ENCODE measurements at places on chromosomes 16 and 17.

DNA sequence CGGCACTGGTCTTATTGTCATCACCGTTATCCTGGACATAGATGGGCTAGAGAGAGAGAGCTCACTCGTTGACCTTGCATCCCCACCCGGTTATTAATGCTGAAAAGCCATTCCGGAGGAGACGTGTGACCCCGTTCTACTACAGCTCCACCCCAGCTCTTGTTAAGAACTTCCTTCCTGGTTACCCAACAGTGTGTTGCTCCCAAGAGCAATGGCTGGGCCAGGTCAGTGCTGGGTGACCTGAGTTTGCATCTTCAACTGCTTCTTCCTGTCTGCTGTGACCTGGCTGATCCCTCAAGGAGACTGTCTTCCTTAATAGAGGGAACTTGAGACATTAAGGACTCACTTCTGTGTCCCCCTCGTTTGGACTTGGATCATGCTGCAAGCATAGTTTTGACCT lies 96.1 kb upstream of the SDK2 start:
- DNase-seq: no peak

GRCh38 chr17:77315551-77316190 lies 174.9 kb downstream of the SEC14L1 start:
- DNase-seq: no peak

- peak; percentile 29 for DNase-seq
These were observed 345 bp downstream of the EMC8 start for GRCh38 chr16:85798901-85799496.

DNA sequence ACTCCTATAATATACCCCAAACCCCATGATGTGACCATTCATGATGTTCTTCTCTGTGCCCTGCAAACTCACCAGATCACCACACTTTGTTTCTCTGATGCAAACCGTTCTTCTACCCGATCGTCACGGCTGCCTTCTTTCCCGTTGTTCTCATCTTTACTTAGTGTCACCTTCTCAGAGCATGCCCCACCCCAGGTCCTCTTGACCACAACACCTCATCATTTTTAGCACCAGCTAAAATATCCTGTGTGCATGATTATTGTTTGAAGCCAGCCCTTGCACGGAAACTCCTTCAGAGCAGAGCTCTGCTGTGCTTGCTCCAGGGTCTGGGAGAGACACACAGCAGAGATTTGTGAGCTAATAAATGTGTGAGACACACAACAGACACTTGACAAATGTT lies 38.9 kb upstream of the CREBBP start:
- DNase-seq: no peak

GRCh38 chr17:3602499-3602898 lies 6.7 kb downstream of the TRPV1 start:
- DNase-seq: no peak

DNA sequence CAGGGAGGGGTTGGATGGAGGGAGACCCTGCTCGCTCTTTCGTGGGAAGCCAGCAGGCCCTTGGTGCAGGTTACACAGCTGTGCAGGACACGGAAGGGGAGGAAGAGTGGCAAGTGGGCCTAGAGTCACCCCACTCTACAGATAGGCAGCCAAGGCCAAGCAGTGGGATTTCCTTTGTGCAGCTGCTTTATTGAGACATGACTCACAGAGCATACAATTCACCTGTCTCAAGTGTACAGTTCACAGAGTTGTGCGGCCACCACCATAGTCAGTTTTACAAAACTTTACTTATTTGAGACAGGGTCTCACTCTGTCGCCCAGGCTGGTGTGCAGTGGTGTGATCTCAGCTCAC lies 91.2 kb upstream of the CIBAR2 start:
- no peak for DNase-seq

DNA sequence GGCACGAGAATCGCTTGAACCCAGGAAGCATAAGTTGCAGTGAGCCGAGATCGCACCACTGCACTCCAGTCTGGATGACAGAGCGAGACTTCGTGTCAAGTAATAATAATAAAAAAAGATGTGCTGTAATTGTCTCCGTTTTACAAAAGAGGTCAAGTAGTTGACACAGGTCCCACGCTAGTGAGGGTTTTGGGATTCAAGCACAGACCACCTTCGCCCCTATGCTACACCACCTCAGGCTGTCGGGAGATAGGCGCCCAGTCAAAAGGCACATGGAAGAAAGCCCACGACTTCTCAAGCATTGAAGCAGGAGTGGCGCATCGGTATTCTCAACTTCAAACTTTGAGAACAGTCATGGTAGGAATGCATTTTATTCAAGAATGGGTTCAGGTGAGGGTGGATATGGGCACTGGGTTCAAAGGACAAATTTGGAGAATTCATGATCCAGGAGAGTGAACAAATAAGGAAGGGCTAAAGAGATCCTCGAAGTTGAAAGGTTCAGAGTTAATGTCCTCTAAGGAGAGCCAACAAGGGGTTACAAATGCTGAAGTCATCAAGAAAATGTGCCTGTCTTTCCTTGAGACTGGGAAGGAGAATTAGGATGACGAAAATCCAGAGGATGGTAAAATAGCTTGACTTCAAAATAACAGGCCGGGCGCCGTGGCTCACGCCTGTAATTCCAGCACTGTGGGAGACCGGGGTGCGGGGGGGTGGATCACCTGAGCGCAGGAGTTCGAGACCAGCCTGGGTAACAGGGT lies 1.4 kb upstream of the AMZ2 start:
- no peak for DNase-seq

DNA sequence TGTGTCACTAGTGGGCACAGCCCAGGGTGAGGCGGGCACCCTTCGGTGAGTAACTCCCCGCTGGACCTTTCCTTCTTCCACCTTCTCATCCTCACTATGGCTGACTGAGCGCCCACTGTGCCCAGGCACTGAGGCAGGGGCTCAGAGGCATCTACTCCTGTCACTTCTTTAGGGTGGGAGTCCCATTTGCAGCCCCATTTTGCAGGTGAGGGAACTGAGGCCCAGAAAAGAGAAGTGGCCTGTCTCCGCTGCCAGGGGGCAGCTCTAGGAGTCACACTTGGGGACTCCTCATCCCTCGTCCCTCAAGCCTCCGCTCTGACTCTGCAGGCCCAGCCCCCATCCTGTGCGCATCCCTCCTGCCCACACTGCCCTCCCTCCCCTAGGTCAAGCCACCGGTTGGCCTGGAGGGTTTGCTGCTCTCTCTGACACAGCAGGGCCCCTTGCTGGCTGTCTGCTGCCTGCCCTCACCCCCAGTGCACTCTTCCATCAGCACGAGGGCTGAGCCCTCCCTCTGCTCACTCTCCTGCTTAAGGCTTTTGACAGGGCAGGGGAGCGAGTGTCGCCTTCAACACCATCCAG lies 62.4 kb downstream of the CNGB1 start:
- no peak for DNase-seq

DNA sequence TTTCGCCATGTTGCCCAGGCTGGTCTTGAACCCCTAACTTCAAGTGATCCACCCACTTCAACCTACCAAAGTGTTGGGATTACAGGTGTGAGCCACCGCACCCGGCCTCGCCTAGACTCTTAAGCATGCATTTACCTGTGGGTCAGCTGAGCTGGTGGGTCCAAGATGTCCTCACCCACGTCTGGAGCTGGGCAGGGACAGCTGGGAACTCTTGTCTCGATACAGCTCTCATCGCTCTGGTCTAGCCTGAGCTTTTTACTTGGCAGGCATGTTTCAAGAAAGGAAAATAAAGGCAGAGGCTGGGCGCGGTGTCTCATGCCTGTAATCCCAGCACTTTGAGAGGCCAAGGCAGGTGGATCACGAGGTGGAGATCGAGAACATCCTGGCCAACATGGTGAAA lies 56.9 kb upstream of the PHOSPHO1 start:
- DNase-seq: no peak

GRCh38 chr17:77735081-77735565 lies 223.4 kb upstream of the TNRC6C start:
- no peak for DNase-seq

DNA sequence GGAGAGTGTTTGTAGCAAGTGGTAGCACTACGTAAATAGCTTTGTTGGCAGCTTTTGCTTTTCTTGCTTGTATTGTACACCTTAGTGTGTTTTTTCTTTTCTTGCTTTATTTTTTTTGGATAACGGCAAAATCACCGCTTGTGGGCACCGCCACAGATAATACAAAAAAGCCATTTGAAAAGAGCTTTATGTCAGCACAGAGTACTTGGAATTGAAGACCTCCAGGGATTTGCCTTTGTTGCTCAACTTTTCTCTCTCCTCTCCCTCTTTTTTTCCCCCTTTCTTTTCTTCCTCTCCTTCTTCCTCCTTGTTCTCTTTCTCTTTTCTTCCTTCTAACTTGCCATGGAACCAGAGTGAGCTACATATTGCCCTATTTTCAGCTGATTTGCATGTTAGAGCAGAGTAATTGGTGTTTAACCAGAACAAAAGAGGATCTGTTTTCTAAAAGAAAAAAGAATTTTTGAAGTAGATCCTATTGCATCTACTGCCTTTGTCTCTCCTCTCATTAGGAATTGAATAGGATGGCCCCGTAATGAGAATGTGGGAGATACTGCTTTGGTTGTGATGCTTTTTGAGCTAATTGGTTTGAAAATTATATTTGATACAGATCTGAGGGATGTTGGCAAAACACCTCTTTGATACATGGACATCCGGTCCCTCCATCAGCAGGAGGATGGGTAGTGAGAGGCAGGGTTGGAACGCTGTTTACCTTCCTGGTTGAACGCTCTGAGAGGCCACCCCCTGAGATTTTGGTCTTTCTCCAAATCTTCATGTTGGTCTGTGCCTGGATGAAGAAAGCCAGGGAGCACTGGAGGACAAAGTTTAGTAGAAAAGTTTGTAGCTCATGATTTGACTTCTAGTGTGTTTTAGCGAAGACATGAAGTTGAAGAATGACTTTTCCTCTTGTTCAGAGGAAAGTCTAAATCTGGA lies 85.6 kb downstream of the MSI2 start:
- DNase-seq: no peak

DNA sequence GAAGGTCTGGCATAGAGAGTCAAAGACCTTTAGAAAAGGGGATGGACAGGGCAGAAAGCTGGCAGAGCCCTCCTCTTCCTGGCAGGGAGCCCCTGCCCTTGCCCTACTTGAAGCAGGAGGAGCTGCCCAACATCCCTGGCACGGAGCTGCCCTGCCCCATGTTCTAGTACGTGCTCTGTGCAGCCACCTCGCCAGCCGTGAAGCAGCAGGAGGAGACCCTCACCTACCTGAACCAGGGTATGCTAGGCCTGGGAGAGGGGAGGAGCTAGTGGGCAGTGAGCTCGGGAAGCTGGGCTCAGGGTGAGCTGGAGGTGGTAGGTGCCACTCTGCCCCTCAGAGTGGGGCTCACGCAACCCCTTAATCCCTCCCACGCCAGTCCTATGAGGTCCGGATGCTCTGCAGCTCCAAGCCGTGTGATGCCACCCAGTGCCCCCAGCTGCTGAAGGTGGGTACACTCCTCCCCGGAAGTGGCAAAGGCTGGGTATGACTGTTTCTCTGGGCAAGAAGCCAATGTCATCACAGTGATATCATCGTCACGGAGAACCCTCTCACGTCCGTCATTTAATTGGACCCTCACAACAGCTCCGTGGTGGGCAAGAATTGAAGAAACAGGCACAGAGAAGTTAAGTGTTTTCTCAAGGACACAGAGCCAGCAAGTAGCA lies 12.7 kb upstream of the STAC2 start:
- DNase-seq: no peak

DNA sequence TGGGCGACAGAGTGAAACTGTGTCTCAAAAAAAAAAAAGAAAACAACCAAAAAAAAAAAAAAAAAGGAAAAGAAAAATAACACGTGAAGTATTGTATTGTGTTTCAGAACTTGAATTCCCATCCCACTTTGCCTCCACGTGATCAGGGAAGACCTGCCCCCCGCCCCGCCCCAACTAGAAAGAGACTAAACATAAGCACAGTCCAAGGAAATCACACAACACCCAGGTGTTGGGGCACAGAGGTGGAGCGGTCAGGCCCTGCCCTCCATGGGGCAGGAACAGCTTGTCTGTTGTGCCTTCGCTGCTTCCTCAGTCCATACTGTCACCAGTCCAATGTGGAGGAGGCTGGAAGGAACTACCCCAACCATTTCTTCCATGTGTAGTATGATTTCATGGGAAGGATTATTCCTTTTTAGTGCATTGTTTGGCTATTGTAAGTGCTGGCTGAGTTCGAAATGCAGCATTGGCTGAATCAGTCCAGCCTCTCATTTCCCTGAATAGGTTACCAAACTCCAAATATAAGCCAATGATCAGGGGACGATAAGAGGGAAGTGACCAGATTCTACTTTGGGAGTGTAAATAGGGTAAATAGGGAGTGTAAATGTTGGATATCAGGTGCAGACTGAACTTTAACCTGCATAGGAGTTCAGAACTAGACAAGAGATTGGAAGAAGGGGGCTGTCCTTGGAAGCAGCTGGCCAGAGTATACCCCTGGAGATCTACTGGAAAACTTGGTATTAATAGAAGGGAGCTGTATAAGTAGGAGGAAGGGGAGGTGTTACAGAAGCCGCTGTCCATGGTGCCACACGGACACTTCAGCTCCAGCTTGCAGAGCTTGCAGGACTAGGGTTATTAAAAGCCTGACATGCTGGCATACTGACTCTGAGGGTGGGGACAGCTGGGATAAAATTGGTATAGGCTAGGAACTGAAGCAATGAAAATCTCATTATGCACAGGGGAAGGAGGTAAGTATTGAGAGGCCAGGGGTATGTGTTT lies 50.7 kb downstream of the TANGO6 start:
- DNase-seq: peak; percentile 51

GRCh38 chr17:37233036-37233435 lies 142.7 kb upstream of the C17orf78 start:
- DNase-seq: no peak

DNA sequence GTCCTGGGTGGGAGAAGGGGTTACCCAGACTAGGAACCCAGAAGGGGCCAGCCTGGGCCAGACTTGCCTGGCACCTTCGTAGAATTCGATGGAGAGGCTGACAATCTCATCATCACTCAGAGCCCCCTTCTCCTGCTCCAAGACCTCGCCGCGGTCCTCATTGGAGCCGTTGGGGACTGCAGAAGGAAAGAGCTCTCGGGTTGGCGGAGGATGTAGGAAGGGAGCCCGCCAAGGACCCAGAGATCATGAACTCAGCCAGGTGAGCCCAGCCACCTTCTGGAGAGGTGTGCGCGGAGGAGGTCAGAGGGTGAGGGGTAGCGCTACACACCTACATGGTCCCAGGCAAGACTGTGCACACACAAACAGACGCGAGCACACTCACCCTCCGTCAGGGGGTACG lies 8.5 kb downstream of the CISD3 start:
- no peak for DNase-seq

DNA sequence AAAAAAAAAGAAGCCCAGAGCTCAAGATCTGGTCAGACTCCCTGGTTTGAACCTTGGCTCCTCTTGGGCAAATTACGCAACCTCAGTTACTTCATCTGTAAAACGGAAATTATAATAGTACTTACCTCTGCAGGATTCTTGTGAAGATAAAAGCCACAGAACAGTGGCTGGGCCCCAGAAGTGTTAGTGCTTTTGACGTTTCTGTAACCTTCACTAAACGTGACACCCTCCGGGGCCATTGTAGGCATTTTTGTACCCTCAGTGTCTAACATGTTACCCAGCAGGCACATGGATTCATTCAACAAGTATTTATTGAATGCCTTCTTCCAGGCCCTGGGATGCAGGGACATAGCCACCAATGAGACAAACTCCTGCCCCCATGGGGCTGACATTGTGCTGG lies 58.0 kb downstream of the PITPNC1 start:
- DNase-seq: no peak

All from endothelial cell (in vitro differentiated cells).